Activated CD4-positive, alpha-beta T cell treated with anti-CD3 and anti-CD28 coated beads, Interleukin-2, Interleukin-4, amounts not matched to agents 100 ng/mL and 50 ng/mL, durations not matched to agents 16 hours and 8 hours (primary cell): ENCODE measurements at places on chromosomes 16 and 17.

DNA sequence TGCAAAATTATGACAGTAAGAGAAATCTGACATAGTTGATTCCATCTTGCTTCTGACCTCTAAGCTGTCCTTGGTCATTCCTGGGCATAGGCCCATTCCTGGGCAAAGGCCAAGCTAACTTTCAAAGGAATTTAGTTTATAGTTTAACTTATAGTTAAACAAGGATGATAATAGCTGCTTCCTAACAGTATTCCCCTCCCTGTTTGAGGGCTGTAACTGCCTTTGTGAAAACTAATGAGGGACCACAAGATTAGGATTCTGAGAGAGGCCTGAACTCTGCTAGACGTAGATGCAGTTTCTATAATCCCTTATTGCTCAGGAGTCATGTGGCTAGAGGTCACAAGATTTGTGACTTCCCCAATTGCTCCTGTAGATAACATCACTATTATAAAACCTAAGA is 80.2 kb upstream of the ASIC2 start:
- no peak for DNase-seq

GRCh38 chr17:49223517-49224197 is 6.9 kb downstream of the PHOSPHO1 start:
- DNase-seq = peak; percentile 68

GRCh38 chr16:30746638-30747175 is 1.5 kb upstream of the PHKG2 start:
- DNase-seq = no peak

GRCh38 chr17:45577571-45578279 is 87.2 kb upstream of the PLEKHM1 start:
- DNase-seq = no peak

- DNase-seq = peak; percentile 28
These were observed 60.4 kb downstream of the ZDHHC7 start for GRCh38 chr16:84950906-84951305.

GRCh38 chr17:35315283-35315682 is 58.1 kb downstream of the SLFN11 start:
- no peak for DNase-seq

DNA sequence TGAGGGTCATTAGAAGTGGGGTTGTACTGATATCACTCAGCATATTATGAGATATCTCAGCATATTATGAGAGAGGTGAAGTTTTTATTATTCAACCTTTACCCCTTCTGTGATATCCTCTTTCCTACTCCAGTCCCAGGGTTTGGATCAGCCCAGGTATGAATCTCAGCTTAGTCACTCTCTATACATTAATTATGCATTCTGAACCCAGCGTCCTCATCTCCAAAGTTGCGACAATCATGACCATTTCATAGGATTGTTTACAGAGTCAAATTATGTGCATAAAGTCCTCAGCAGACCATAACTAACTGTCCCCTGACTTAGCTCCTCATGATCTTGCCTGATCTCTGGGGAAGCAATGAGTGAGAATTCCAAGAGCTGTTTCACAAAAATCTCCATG is 20.5 kb upstream of the BLMH start:
- no peak for DNase-seq

DNA sequence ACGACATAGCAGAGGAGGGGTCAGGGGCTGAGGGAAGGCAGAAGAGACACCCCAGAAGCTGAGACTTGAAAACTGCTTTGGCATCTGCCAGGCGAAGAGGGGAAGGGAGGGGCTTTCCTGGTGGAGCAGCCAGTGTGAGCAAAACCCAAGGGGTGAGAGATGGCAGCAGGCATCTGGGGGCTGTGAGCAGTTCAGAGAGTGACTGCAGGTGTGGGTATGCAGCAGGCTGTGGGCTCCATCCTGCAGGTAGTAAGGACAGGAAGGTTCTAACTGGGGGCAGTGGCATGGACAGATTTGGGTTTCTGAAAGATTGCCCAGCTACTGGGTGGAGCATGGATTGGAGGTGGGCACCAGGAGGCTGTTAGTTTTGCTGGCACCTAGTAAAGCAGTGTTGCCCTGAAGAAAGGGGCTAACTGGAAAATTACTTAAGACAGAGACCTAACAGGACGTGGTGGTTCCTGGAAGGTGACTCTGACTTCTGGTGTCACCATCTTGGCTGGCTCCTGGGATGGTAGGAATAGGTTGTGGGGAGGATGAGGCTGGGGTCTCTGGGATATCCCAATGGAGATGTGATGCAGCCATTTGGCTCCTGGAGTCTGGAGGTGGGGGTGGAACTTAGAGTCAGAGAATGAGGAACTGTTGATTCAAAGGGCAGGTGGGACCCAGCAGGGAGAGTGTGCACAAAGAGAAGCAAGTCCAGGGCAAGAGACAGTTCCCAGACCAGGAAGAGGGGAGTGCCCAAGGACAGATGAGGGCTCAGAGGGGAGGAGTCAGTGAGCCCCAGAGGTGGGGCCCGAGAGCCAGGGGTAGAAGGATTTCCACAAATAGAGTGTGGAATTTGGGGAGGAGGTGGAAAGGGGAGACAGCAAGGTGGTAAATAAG is 11.2 kb downstream of the BCL7C start:
- no peak for DNase-seq
